ENCODE measurements at places on chromosomes 12 and 14.

DNA sequence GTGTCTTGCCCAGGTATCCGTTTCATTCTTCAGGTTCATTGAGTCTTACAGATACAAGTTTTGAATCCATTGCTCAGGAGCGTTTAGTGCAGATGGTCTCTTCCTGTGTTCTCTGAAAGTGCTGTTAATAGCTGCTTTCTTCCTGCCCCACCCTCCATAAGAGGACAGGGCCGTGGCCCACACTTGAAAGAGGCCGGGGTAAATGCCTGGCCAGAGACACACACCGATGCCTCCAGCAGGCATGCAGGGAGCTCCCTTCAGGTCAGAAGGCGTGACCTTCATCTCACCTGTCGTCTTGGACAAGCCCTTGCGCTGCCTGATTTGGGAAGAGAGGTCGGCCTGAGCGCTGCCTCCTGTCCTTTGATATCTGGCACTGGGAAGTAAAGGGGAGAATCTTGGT is 11.6 kb downstream of the PRKAB1 start:
- DNase-seq, result no peak

- no peak for DNase-seq
These were observed 26.2 kb downstream of the BCL11B start for GRCh38 chr14:99245564-99246511.

GRCh38 chr12:70605976-70606375 is 31.3 kb downstream of the PTPRB start:
- no peak for DNase-seq

DNA sequence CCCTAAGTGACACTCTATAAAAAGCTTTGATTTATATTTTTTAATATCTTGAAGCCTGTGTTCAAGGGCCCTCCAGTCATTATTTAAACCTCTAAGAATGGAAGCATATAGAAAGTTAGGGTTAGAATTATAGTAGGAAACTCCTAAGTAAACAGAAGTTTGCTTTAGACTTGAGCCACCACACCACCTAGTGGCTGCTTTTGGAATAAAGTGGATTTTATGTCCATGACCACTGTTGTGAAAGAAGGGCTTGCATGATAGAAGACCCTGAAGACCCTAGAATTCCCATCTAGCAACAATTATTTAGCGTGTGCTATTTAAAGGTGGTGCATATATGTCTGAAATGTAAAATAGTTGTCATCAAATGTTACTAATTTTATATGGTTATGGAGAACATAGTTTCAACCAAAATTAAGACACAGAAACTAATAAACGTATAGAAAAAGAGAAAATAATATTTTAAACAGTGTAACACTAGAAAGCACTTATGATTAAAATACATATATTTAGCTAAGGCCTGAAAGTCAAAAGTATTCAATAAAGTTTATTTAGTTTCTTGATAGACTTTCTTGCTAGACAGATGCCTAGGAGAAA is 21.3 kb downstream of the LRRIQ1 start:
- DNase-seq, result no peak

- no peak for DNase-seq
These were observed 213.2 kb downstream of the C12orf50 start for GRCh38 chr12:87815771-87816585.

- no peak for DNase-seq
These were observed 11.6 kb downstream of the ATP6V0A2 start for GRCh38 chr12:123723765-123724164.

DNA sequence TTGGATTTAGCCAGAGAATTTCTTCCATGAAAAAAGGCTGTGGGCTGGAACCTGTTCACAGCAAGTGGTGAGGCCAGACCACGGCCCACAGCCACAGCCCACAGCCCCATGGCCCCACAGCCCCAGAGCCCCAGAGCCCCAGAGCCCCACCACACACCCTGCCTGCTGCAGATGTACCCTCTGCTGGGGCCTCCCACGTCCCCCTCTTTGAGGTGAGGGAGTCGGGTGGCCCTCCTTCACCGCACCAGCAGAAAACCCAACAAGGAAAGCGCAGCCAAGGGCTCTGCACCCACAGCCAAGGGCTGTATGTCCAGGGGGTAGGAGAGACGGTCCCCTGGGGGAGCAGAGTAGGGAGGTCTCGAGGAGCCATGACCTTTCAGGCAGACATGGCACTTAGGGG is 327.5 kb upstream of the DIO3 start:
- no peak for DNase-seq

DNA sequence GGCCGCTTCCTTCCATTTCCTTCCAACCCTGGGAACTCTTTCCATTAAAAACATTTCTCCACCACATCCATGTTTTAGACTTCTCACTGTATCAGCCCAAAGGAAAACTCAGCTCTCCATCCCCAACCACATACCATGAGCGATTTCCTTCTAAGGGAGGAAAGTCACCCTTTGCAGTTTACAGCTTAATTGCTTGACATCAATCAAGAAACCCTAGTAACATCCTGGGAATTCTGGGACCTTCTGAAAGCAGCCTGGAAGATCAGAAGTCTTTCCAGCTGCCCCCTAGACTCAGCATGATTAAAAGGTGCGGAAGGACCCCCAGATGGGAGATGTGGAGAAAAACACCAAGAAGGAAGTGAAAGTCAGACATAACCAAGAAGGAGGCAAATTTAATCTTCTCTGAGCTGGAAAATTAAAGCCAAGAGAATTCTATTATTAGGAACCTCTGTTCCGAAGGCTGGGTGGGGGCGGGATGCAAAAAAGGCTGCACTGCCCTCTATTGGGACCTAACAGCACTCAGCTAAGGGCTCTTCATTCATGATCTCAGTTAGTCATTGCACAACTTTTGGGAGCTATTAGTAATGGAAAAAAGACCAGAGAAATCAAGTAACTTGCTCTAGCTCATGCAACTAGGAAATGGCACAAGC is 73.3 kb upstream of the PLXNC1 start:
- no peak for DNase-seq

Data from stimulated activated CD4-positive, alpha-beta T cell treated with anti-CD3 and anti-CD28 coated beads, Interleukin-1b, Interleukin-23, amount 100 ng/mL, for 24 hours (primary cell).